GM10248 (cell line): ENCODE measurements at places on chromosomes 12 and 14.
A peak's percentile ranks its signal among the peaks of the same experiment; 100 is the strongest.

DNA sequence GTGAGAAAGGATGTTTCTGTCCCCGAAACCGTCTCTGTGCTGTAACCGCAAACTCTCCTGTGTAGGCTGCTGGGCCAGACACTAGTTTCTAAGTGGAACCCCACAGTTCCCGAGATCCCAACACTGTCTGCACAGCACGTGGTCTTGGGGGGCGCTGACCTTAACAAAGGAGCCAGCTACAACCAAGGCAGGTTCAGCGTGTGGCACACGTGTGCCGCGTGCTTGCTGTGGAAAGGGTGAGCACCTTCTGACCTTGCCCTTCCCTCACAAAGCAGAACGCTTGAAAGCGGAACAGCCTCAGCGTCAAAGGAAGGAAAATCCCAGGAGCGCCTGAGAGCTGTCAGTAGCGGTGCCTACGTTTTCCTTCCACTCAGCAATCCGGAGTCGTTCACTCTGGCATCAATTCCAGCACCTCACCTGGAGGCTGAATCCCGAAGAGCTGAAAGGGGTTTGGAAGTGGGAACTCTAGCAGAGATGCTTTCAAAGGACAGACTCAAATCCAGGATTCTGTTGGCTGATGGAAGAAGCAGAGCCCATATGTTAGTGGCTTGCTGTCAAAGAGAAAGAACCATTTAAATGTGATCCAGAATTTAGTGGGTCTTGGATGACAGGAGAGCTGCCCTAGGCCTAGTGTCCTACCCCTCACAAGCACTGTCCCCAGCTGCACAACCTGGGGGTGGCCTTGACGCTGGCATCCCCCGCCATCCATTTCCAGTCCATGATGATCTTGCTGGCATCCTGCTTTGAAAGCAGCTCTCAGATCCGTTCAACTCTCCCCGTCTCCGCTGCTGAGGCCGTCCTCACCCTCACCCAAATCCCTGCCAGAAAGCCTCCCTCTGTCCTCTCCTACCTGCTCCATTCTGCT, 27.1 kb downstream of the CCDC92 start:
- no peak for DNase-seq

DNA sequence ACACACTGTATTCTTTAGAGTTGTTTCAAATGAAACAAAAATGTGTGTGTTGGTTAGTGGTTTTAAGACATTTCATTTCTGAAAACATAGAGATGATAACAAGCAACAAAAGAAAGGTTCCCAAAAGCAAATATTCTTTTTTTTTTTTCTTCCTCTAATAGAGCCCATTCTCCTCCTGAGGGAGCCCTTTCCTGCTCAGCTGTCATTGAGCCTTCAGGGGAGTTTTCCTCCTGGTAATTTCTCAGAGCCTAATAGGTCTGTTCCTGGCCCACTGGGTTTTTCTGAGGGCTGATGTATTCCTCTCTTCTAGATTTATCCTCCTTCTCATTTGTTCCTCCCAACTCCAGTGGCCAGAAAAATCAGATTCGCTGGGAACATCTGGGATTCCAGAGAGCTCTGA, 654.5 kb downstream of the NOVA1 start:
- no peak for DNase-seq

GRCh38 chr12:48988030-48988649, 10.0 kb downstream of the WNT1 start:
- DNase-seq: peak; percentile 80

DNA sequence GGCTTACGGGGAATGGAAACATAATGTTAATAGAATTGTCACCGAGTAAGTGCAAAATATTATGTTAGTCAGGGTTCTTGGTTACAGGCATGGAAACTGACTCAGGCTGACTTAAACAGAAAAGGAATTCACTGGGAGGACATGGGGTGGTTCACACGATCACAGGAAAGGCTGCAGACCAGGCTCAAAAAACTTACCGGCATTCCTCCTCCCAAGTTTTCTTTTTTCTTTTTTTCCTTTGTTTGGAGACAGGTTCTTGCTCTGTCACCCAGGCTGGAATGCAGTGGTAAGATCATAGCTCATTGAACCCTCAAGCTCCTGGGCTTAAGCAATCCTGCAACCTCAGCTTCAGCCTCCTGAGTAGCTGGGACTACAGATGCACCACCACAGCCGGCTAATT, 11.9 kb upstream of the UBE2N start:
- no peak for DNase-seq

DNA sequence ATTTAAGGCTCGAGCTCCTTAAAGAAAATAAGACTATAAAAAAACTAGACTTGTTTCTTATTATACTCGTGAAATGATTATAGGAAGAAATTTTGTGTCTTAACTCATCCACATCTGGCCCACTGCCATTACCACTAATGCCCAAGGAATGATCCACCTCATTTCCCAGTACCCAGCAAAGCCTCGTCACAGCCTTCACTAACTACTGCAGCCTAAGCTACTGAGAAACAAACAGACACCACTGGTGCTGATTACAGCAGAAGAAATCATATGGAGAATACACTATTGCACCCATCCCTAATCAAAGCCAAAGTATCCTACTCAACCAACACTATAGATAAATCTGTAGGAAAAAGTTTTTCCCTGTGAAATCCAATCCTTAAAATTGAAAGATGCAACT, 205.3 kb upstream of the NAV3 start:
- no peak for DNase-seq

DNA sequence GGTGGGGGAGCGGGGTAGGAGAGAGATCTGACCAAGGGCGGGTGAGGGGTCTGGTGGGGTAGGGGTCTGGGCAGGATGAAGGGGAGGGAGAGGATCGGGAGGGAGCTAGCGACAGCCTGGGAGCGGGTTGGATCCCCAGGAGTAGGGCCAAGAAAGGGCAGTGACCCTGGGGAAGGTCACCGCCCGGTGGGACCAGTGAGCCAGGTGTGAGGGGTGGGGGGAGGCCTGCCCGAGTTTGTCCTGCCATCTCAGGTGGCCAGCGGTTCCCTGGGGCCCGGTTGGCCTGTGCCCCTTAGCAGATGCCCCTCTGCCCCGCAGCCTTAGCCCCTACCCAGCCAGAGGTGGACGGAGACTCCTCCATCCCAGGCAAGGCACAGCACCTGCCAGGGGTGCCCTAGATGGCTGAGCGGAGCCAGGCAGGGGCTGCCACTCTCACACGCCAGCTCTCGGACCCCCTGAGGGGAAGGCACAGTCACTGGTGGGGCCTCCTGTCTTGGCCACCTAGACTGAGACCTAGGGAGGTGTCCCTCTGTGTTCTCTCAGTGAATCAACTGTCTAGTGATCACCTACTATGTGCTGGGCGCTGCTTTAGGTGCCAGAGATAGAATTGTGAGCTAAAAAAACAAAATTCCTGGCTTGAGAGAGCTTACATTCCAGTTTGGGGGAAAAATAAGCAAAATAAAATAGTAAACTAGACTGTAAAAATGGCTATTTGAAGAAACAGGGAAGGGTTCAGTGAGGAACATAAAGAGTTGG, 629 bp upstream of the TTC7B start:
- DNase-seq: no peak

GRCh38 chr12:6082613-6083012, 41.9 kb downstream of the VWF start:
- no peak for DNase-seq

DNA sequence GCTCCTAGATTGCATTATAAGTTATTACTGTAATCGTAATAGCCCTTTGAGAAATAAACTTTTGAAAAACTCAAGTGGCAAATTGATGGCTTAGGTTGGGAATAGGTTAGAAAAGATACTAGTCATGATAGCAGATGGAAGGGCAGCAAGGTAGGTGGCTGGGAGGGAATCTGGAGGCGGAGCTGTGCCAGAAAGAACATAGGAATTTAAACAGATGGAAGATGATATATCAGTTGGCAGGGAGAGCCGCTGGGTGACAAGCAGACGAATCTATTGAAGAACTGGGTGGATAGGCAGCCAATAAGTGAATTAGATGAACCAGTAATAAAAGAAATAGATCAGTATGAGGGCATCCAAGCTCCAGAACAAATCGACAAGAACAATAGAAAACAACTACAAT, 142.1 kb downstream of the CNTN1 start:
- no peak for DNase-seq

DNA sequence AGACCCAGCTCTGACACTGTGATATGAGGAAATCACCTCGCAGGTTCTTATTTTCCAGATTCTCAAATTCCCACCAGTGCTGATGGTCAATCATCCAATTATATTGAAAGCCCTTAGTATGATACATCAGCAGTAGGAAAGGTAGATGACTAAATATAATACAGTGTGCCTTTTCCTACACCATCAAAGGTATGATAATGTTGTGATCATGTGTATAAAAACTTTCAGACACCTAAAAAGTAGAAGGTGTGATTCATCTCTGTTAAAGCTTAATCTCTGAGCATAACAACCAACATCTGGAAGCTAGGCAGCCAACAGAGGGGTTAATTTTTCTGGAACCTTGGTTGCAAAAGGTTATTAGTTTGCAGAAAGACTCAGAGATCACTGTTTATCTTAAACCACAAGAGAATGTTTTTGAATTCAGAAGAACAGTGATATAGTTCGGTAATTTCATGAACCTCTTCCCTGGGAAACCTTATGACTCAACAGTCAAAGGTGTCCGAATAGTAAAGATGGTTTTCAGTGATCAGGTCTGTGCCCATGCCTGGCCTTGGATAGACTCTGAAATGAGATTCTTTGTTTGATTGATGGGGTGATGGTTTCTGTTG, 122.5 kb downstream of the ETV6 start:
- DNase-seq: no peak

GRCh38 chr12:132432721-132433577, 57.0 kb upstream of the FBRSL1 start:
- DNase-seq: no peak

- DNase-seq: no peak
These were observed 11.9 kb downstream of the KCNH3 start for GRCh38 chr12:49550693-49551252.

DNA sequence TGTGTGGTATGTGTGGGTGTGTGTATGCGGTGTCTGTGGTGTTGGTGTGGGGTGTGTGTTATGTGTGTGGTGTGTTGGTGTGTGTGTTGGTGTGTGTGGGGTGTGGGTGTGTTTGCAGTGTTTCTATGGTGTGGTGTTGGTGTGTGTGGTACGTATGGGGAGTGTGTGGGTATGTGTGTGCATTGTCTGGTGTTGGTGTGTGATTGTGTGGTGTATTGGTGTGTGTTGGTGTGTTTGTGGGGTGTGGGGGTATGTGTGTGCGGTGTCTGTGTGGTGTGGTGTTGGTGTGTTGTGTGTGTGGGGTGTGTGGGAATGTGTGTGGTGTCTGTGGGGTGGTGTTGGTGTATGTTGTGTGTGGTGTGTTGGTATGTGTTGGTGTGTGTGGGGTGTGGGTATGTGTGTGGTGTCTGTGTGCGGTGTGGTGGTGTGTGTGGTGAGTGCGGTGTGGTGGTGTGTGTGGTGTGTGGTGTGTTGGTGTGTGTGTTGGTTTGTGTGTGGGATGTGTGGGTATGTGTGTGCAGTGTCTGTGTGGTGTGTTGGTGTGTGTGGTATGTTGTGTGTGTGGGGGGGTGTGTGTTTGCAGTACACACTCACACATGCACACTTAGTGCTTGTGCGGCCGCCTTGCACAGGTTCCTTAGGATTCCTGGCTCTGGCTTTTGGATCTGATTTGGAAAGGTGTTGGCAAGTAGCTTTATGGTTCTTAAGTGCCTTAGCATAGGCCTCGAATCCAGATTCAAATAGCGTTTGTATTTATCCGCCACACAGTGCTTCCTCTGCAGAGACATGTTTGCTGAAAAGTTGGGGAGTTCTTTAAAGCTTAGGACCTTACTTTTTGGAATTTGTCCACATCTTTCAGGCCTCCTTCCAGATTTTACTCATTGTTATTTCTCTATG, 16.4 kb downstream of the MLXIP start:
- no peak for DNase-seq

GRCh38 chr14:101494826-101495225, 66.5 kb upstream of the DIO3 start:
- DNase-seq: no peak

DNA sequence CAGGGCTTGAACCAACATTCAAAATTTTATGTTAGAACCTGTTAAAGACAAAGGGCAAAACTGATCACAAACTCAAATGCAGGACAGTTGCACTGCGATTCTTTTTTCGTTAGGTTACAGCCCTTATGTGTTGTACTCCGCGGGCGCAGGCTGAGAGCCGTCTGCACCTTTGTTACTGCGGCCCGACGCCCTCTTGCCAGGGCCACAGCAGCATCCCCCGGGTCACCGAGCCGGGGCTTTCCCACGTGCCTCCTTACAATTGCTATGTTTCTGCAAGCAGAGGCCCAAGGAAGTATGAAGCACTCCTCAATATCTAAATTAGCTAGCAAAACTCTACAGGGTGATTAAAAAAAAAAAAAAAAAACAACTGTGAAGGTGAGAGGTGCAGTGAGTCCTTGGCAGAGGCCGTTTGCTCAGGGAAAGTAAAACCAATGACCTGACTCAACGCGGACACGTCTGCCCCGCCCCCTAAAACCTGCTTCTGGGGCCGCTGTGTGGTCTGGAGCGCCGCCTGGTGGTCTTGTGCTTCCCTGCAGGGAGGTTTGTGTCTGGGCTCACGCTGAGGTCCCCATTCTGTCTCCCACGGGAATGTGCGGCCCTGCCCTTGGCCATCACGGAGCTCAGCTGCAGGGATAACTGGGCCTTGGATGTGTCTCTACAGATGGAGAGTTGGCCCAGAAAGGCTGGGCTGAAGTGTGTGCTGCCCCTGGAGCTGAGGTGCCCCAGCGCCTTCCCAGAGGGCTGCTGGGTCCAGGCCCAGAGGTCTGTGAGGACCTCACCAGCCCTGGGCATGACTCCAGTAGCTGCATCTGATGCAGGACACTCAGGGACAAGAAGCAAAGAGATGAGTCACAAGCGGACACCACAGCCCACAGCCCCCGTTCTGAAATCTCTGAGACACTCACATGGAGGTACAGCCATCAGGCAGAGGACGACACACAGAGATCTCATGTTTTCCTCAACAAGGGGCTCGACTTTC, 418.5 kb downstream of the TMEM121 start:
- peak; percentile 68 for DNase-seq

DNA sequence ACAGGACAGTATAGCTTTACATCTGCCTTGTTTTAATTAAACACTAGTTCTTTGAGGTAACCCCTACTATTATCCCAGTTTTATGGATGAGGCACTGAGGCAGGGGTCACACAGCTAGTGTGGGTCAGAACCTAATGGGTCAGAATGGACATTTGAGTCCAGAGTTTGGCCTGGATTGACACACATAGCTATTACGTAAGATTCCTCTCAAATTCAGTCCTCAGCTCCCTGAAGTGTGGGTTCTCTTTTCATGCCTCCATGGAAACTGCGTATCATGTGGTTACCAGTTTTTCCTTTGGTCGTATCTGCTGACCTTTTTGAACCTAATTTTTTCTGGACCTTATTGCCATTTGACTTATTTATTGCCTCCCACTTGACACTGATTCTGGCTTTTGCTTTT, 40.4 kb downstream of the PSEN1 start:
- DNase-seq: no peak

DNA sequence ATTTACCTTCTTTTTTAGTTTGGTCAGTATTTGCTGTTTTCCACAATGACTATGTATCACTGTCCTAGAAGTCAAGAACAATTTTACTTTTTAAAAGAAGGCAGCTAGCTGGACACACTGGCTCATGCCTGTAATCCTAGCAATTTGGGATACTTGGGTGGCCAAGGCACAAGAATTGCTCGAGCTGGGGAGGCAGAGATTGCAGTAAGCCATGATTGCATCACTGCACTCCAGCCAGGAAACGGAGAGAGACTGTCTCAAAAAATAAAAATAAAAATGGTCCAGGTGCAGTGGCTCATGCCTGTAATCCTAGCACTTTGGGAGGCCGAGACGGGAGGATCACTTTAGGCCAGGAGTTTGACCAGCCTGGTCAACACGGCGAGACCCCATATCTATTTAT, 28.3 kb downstream of the MDM1 start:
- DNase-seq: no peak

- no peak for DNase-seq
These were observed 47.3 kb upstream of the GTF2A1 start for GRCh38 chr14:81268016-81268416.
